ENCODE measurements at places on chromosomes 3 and 15.

DNA sequence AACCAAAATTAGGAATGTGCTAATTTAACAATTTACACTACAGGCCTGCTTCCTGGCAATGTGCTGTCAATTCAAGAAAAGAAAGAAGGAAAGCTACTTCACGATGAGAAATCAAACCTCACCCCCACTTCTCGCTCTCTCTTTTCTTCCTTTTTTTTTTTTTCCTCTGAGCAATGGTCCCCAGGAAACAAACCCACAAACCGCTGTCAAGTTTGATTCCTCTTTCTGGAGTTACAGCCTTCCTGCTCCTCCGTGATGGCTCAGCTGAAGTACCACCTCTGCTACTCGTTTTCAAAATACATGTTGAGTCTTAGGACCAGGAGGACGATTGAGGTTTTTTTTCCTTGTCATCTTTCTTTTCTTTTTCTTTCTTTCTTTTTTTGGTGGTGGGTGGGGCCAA, 3.4 kb upstream of the TRIM71 start:
- no peak for DNase-seq

DNA sequence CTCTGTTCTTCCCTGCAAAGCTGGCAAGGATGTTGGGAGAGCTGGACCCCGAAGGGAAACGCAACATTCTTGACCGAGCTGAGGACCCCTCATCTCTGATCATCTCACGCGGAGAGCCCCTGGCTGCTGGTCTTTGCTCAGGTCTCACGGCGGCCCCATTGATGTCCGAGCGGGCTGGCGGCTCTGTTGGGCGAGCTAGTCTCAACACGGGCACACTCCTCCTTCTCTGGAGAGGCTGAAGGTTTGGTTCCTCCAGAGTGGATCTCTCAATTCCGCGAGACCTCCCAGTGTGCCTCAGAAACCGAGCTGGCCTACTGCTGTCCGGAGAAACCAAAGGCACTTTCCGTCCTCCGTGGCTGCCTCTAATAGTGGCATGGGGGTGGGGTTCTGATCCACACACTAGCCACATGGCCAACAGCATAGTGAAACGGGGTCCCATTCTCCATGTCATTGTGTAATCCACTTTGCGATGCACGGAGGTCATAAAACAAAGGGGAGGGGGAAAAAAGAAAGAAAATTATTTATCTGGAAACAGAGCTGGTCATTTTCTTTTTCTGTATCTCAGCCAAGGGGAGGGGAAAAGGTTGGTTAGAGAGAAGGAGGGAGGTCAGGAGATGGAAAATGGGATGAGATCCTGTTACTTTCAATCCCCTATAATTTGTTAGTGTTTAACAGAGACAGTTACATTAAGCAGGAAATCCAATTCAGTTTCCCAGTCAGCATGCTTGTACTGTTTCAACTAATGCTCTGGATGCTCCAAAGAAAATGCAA, 1.3 kb downstream of the CCDC80 start:
- DNase-seq: no peak

- DNase-seq: no peak
Observed at GRCh38 chr3:149970716-149971402, at the start of gene PFN2. TSS of gene PFN2 (minus strand) at chr3:149970895. CDS start at chr3:149970856, 39 bp downstream.

DNA sequence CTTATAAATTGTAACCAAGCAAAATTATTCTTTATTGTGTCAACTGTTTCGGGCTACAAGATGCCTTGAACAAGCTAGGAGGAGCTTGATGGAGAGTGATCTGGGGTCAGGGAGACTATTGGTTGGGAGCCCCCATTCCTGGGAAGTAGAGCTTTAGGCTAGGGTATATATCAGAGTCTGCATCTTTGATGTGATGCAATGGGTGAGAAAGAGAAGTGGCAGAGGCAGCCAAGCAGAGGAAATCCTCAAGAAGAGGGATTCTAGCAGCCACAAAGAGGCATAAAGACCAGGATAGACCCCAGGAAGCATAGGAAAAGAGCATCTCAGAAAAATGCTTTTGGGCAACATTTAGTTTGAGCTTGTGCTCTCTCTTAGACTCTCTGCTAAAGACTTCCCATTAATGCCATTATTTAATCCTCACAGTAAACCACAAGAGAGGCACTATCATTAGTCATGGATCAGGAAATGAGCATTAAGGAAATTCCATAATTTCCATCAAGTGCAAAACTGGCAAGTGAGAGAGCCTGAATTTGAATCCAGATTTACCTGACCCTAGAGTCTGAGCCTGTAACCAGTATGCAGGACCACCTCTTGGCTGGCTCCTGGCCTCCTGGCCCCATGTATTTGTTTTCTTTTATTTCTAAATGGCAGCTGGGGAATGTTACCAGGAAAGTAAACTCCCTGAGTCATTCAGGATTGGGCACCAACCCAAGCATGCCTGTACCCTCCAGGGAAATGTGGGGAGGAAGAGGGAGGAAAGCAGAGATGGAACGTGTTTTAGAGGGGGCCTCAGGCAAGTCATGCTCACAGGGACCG, 118.7 kb downstream of the RPL22L1 start:
- DNase-seq: no peak

DNA sequence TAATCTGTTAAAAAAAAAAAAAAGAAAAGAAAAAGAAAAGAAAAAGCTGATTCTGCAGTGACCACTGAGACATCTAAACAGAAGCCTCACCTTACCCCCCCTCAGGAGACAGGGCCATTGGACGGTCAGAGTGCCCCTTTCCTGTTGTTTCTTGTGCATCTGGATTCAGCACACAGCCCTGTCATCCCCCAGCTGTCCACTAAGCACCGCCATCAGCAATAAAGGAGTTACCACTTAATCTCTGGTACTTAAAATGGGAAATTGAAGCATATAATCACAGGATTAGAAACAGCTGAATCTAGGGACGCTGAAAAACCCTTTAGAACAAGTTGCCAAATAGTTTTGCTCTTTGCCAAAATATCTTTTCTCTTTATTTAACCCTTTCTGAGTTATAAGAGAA, 62.5 kb downstream of the TRIM69 start:
- DNase-seq: no peak

DNA sequence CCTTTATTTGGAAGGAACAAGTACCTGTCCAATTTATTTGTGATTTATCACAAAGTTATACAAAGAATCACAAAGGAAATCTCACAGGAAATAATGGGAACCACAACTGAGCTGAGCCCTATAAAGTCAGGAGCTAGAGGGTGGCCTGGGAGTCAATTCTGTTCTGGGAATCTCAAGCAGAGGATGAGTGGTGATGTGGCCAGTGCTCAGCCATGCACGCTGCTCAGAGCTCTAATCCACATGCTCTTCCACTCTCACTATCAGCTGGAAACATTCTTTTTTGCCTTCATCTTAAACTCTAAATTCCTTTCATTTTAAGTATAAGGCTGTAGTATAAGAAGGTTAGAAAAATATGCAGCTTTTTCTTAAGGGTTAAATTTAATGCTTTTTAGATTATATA, 36.6 kb downstream of the UACA start:
- DNase-seq: no peak

DNA sequence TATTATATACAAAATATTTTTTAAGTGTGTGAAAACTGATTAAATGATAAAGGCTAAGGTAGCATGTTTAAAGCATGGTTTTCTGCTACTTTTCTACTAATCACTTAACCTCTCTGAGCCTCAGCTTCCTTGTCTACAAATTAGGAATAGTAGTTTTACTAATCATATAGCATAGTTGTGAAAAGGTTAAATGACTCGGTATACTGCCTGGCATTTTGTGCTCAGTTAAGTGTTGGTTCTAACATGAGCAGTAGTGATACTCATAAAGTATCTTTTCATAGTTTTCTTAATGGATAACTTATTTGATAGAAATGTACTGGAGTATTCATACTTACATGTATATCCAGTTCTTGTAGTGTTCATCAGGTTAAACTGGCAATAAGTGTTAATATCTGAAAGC, 13.6 kb downstream of the RASA2 start:
- no peak for DNase-seq

DNA sequence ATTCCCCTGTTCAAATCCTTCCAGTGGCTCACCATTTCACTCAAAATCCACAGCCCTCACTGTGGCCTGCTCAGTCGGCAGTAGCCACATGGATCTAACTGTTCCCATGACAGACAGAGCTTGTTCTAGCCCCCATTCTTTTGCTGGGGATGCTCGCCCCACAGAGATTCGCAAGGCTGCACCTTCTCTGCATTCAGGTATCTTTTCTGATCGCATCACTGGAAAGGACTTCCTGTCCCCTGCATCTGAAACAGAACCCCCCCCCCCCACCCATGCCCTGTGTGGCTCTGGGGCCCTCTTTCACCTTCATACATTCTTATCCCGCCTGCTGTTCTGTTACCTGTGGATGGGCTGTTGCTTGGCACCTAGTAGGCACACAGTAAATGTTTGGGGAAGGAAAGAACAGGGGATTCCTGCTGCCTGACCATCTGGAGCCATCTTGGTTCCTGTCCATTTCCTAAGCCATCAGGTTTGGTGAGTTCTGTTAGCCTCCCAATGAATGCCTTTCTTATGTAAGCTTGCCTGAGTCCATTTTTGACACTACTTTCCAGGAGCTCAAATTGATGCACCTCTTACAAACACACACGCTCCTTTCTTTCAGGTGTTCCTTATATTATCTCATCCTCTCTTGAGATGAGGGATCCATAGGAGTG, 42.9 kb upstream of the PGPEP1L start:
- no peak for DNase-seq

DNA sequence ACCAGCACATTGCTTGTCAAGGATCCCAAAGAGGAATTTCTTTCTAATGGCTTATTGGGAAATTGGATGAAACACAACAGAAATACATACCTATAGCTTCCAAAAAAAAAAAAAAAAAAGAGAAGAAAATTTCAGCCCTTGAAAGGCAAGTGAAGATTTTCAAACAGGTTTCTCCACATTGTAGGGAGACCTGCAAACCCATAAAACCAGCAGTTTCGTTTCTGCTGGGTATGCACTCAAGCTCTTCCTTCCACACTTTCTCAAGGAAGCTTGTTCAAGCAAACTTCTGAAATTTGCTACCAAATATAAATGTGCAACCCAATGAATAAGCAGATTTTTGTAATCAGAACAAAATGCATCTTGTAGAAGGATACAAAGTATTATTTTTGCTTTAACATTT, 15.9 kb upstream of the SH3BP5 start:
- no peak for DNase-seq

GRCh38 chr15:74327756-74328155, 39.7 kb downstream of the CYP11A1 start:
- DNase-seq: no peak

- no peak for DNase-seq
Observed at GRCh38 chr3:82641701-82642100, 880.3 kb upstream of the GBE1 start.

DNA sequence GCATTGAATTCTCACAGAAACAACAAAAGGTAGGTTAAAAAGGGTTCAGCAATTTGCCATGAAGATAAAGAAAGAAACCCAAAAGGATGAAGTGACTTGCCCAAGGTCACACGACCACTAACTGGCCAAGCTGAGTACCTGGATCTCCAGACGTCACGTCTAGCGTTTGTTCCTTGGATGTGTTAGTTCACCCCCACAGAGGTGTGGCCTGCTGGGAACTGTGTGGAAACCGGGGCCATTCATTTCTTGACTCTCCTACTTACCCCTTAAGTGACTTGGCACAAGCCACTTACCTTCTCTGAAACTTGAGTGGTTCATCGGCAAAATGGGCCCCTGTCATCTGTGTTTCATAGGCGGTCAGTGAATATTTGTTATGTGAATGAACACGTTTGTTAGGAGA, 244.3 kb upstream of the SLCO3A1 start:
- DNase-seq: no peak

DNA sequence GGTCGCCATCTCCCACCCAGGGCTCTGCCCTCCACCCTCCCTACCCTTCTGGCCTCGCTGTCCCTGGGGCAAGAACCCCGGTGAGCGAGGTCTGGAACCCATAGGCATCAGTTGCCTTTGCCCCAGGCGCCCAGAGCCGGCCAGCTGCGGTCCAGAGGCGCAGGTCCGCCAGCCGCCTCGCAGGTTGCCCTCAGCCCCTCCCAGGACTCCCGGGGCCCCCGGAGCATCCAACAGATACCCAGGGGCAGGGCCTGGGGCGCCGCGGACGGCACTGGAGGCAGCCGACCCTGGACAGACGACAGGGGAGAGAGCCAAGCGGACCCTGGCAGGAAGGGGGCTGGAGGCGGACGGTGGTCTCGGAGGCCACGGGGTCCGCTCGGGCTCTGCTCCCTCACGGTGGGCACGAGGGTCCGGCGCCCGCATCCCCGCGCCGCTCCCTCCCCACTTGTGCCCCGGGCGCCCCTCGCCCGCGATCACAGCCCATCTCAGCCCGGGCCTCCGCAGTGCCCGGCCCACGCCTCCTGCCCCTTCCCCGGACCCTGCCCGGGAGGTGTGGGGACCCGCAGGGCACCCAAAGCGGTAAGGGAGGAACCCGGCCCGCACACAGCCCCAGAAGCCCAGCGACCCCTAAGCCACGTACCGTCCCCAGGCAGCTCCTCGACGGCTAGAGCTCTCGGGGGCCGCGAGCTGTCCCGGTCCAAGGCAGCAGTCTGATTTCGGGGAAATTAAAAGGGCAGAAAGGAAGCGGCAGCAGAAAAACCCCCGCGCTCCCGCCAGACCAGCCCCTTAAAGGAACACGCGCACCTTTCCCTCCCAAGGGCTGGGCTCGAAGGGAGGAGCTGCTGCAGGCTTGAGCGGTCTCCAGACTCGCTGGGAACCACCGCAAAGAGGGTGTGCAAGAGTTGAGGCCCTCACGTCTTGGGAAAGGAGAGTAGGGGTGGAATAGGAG, at the start of gene HAPLN3:
Gene HAPLN3, minus strand, starts transcription at position 726 of the 949 bp plus-strand sequence. CDS start 8,246 bp downstream, outside the sequence.
- DNase-seq: no peak

DNA sequence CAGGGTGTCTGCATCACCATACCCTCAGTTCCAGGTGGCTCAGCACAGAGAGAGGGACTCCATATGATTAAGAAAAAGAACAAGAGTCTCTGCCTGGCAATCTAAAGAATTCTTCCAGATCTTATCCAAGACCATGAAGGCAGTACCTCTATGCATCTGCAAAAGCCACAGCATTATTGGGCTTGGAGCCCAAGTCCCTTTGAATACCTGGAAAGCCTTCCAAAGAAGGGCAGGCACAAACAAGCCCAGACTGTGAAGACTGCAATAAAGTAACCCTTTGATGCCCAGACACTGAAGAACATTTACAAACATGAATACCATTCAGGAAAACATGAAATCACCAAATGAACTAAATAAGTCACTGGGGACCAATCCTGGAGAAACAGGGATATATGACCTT, 60.9 kb upstream of the DIPK2A start:
- DNase-seq: no peak

DNA sequence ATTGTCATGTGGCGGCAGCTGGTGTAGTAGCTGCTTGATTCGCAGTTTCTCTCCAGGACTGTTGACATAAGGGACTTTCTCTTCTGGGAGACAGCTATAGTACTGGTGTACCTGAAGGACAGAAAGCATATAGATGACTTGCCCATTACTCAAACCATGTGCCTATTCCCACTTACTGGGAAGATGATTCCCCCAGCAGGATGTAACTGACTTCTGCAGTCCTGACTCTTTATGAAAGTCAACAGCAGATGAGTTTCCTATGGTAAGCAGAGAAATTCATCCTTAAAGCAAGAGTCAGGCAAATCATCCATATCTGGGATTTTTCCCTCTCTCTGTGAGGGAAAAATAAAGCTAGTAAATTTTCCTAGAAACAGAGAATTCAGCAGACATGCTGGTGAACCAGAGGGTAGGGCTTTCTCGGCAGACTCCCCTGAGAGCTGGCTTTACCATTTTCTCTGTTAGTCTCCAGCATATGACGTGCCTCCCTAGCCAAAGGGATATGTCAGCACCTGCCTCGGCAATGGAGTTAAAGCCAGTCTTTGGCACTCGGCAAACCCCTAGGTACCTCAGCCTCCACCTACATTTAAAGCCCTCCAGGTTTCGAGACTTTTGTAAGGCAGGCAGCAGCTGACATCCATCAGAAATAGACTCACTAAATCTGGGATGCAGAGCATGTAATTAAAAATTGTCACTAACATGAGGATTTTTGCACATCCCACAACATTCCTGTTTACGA, 62.1 kb downstream of the PRICKLE2 start:
- no peak for DNase-seq
